ENCODE measurements at places on chromosomes 2 and 18.

- no peak for DNase-seq
Observed at GRCh38 chr2:44799105-44799504, 142.4 kb upstream of the SIX3 start.

DNA sequence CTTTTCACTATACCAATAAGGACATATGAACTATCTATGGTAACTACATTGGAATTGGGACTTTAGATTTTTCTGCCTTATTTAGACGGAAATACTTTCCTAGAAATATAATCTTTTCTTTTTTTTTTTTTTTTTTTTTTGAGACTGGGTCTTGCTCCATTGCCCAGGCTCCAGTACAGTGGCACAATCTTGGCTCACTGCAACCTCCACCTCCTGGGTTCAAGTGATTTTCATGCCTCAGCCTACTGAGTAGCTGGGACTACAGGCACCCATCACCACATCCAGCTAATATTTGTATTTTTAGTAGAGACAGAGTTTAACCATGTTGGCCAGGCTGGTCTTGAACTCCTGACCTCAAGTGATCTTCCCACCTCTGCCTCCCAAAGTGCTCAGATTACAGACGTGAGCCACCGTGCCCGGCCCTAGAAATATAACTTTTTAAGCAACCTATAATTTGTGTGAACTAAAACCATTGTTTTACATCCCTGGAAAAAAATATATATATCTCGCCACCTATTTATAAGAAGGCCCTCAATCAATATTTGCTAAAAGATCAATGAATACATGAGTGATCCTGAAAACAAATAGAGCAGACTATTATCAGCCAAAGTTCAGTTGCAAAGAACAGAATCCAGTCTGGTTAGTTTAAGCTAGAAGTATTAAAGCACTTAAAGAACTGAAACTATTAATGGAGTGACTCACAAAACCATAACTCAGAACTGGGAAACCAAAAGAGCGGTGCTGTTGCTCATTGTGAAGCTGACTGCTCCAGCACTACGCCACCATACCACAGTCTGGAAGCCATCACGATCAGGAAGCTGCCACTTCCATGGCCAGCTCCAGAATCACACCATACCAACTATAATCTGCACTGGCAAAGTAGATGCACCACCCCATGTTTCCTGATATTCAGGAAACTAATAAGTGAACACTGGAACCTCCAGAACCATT lies 8.4 kb upstream of the HNRNPLL start:
- DNase-seq, result no peak

DNA sequence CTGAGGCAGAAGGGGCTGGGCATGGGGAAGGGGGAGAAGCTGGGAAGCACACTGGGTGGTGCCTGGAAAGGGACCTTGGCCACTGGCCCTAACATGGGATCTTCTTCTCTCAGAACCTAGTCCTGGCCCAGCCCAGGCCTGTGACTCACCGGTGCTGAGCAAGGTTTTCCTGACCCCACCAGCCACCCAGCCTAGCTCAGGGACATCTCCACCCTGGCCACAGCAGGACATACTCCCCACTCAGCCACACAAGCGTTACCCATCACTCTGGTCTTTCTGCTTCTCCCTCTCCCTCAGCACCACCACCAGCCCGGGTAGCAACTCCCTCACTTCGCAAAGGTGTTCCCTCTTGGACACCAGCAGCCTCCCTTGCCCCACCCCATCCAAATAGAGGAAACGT lies 22.8 kb downstream of the TNS1 start:
- no peak for DNase-seq

- no peak for DNase-seq
Observed at GRCh38 chr2:50355891-50356290, 676.0 kb downstream of the NRXN1 start.

GRCh38 chr2:191797500-191797899 lies 49.4 kb downstream of the CAVIN2 start:
- DNase-seq, result no peak

DNA sequence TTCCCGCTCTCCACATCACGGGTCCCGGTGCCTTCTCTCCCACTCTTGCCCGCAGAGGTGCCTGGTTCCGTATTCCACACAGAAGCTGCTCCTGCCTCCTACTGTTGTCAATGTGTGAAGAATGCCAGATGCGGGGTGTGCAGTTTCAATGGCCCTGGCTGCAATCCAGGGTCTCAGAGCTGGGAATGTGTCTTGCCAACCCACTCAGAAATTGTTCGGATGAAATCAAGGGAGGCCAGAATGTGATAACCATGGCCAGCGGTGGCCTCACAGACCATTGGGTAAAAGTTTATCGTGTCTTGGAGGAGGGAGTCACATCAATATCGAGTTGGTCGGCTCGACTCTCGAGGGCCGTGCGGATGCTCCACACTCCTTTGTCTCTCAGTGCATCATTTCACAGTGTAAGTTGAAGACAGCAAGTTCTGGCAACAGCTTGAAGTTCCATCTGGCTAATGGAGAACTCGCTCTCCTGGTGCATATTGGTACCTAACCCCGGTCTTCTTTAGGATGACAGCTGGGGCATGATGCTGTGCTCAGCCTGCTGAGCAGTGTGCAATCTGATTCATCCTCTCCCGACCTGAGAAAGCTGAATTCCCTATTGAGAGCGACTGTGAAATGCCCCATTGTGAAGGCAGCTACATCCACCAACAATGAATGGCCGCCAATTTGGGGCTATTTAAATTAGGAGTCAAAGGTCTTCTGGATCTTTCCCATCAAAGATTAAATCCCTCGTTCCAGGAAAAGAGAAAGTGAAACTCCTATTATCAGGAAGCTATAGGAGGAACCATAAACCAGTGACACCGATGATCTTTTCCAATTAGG lies 389.0 kb downstream of the SOX11 start:
- no peak for DNase-seq

- no peak for DNase-seq
Observed at GRCh38 chr2:109239720-109240119, 110.7 kb downstream of the SH3RF3 start.

GRCh38 chr2:240311821-240312220 lies 123.6 kb upstream of the GPC1 start:
- no peak for DNase-seq
